NT2/D1 (cell line): ENCODE measurements at places on chromosomes 2 and 18.

DNA sequence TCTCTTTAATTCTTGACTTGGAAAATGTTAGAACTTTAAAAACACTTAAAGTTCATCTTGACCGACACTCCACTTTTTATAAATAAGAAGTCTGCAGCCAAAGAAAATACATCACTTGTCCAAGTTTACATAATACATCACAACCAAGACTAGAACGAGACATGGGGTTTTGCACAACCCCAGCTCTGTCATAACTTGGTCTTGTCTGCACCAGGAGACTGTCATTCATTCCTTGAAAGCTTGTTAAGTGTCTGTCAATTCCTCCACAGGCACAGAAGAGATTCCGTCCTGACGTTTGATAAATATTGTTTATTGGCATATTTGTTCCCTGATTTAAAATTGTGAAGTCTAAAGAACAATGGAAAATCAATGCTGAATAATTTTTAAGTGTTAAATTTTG, 139.5 kb upstream of the SETBP1 start:
- no peak for DNase-seq

- no peak for DNase-seq
These were observed 149.2 kb downstream of the GULP1 start for GRCh38 chr2:188440849-188441248.

- no peak for DNase-seq
These were observed 11.0 kb upstream of the RNF144A start for GRCh38 chr2:6906165-6906741.

- no peak for DNase-seq
These were observed 197.5 kb upstream of the NRP2 start for GRCh38 chr2:205484764-205485163.

DNA sequence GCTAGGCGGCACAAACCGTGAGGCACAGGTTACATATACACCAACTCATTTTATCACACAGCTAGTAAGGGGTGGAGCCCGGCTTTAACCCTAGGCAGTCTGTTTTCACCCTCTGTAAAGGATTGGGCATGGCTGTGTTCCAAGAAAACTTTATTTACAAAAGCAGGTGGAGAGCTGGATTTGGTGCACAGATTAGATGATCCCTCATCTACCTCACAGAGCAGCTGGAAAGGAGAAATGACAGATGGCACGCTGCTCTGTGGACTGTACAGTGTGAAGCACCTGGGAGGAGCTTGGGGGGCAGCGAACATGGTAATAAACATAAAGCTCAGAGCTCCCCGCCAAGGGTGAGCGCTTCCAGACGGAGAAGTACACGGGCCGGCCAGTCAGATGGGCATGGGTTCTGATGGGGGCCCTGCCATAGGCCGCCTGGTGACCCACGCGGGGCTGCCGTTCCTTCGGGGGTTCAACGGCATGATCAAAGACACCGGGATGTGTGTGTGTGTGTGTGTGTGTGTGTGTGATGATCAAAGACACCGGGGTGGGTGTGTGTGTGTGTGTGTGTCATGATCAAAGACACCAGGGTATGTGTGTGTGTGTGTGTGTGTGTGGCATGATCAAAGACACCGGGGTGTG, 862 bp upstream of the TMEM177 start:
- DNase-seq, result no peak

- no peak for DNase-seq
These were observed 40.6 kb upstream of the ACYP2 start for GRCh38 chr2:54074606-54075341.

DNA sequence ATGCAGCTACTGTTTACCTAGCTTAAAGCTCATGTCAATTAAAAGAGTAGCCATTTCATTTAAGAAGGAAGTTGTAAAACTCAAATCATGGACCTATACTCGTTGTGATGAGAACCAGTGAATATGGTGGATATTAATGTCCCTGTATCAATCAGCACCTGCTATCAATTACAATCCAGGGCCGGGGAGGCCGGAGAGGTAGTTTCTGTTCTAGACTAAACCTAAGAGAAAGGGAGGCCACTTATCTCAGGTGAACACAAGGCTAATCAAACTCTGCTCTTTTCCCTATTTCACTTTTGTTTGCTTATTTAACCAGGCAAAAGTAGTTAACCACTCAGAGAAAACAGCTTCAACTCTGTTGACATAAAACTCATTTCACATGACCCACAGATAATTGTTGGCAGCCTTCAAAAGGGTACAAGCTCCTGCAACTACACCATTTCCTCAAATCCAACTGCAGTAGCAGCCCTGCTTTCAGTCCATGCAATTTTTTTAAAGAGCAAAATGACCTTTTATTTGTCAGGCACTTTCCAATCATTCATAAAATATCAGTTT, 27.8 kb upstream of the SLC9A2 start:
- DNase-seq, result no peak

DNA sequence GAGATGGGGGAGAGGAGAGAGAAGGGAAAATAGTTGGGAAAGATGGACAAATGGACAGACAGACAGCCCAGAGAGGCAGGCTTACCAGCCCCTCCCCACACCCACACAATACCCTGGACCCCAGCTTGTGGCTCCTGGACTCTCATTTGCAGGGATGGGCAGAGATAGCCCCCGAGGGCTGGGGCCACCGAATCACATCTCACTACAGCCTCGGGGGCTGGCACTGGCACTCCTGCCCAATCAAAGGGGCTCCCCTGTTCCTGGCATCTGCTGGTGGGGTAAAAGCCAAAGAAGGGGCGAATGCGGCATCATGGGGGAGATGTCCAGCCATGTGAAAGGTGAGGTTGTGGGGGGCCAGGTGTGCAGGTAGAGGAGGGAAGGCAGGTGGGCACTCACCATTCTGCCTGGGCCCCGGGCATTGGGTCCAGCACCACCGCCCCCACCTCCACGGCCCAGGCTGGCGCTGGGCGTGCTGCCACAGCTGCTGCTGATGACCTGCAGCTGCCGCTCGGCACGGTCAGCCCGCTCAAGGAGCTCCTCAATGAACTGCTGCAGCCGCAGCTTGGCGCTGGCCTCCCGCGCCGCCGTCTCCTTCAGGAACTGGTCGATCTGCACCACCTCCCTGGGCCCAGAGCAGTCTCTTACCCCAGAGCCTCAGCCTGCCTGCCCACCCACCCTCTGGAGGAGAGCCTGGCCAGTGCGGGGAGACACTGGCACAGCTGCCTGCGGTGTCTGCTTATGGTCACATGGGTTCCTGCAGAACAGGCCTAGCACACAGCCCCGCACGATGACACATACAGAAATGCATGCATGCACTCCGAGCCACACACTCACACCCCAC, 18.0 kb downstream of the FBXO41 start:
- DNase-seq, result no peak

DNA sequence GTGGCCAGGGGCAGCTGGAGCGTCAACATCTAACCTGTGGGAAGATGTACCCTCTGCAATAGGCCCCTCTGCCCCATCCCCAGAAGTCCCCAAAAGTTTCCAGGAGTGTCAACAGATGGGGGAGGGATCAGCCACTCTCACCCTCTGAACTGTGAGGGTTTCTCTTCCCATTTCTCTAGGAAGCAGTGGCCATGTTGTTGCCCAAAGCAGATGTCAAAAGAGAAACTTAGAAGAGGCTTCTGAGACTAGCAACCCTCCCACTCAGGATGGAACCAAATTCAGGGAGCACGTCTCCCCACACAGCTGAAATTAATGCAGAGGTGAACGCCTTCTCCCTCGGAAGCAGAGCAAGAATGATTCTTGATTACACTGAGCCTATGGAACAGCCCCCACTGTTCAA, 70.3 kb downstream of the ARL4C start:
- no peak for DNase-seq

- no peak for DNase-seq
These were observed 211.8 kb downstream of the LTBP1 start for GRCh38 chr2:33158482-33159003.

GRCh38 chr18:62524440-62525200, 1.8 kb downstream of the ZCCHC2 start:
- DNase-seq, result no peak

DNA sequence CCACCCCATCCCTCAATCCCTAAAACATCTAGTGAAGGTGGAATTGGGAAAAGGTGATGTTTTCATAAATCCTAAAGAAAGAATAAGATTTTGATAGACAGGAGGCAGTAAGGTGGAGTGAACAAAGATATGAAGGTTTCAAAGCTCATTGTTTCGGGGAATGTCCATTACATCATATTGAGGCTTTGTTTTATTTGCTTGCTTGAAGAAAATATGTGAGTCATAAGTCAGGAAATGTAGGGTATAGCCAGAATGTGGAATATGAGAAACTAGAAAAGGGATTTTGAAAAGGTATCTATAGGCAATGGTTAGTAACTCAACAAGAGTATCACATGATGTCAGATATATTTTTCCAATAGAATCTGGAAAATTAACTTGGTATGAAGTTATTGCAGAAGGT, 1178.5 kb upstream of the ACVR2A start:
- DNase-seq, result no peak

GRCh38 chr18:77177009-77177408, 44.4 kb upstream of the MBP start:
- DNase-seq, result no peak

DNA sequence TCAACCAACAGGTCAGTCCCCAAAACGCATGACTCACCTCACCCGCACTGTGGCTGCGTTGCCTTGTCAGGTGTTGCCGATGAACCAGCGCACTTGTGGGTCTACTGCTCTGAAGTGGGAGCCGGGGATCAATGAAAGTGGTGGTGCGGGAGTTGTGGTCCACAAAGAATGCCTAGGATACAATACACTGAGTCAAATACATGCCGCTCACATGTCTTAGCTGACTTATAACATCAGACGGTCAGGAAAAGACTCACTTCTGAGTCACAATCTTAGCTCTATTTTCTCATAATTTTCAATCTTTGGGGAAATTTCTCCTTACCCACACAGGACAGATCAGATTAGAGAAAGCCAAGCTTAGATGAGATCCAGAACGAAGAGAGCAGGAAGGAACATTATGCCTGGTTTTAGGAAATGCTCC, 107.1 kb upstream of the STK17B start:
- no peak for DNase-seq

GRCh38 chr2:36392571-36393255, 37.1 kb downstream of the CRIM1 start:
- DNase-seq, result no peak

DNA sequence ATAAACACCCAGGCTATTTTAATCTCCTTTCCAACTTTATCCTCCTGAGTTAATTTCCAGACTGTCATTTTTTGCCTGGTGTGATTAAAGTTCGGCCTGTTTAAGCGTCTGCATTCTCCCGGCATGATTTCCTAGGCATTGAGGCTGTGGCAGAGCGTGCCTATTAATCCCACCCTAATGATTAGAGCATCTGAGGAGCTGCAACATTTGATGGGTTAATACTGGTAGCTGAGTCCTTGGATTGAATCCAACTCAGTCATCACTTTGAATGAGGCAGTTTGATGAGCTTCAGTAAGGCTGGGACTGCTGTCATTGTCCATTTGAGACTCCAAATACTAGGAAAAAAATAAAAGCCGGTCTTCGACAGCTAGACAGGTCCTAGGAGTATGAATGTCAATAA, 882.5 kb downstream of the SLC4A3 start:
- DNase-seq, result no peak

GRCh38 chr2:85173909-85174308, 40.7 kb downstream of the TCF7L1 start:
- no peak for DNase-seq

GRCh38 chr2:113225263-113226259, 51.8 kb downstream of the PSD4 start:
- peak; percentile 64 for DNase-seq

- no peak for DNase-seq
These were observed 316.6 kb upstream of the NCKAP5 start for GRCh38 chr2:133884739-133885381.

GRCh38 chr2:128596396-128597120, 277.9 kb upstream of the HS6ST1 start:
- DNase-seq, result no peak

DNA sequence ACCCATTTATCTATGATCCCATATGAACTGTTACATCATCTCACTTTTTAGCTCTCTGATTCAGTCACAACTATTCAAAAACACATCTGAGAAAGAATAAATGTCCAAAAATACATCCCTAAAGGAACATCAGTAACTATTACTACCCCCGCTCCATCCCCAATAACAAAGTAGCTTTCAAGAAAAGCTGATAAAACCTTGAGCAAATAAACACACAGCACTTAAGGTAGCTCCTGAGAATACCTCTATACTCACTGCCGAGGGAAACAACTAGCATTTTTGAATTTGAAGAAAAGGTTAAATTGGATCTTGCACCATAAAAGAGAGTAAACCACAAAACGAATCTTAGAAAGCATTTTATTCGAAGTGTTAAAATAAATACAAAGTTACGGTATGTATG, 63.4 kb downstream of the PMAIP1 start:
- DNase-seq, result no peak

DNA sequence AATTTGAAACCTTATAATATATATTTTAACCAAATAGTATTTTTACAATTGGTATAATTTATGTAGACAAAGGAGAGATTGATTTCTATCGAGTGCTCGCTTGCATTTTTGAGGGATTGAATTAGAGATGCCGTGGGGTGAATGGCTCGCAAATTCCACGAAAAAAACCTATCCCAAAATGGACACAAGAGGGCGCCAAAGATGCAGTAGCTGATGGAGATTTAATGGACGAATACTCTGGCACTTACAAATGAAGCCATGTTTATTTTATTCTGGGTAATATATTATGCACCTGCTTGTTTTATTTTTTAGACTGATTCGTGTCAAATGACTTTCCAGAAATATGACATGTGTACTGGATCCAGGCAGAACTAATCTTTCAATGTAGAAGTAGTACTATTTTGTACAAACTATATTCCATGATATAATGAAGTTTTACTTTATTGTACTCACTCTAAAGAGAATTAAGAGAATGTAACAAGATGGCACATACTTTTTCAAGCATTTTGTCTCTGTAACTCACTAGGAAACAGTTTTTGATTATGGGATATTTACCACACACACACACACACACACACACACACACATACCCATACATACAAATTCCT, 505.4 kb downstream of the PLCL1 start:
- DNase-seq, result peak; percentile 47

- no peak for DNase-seq
These were observed 225.0 kb downstream of the LDLRAD4 start for GRCh38 chr18:13443552-13443951.

- DNase-seq, result peak; percentile 71
These were observed 74.8 kb downstream of the WDSUB1 start for GRCh38 chr2:159211447-159212396.

DNA sequence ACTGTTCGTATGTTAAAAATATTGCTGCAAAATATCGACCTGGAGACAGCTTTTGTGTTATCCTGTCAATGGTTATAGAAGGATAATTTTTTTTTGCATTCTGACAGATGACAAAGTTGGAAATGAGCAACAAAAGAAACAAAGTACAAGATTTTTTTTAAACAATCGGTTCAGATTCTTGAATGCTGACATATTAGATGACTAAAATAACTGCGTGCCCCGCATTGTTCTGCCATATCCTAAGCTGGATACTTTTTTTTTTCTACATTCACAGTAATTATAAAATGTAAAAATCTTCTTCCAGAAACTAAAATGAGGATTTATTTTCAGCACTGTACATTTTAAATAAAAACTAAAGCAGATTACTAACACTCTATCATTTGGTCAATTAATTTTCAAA, 67.1 kb downstream of the ABCG8 start:
- DNase-seq, result no peak
